Germinal center (tissue), 1 donor: ENCODE measurements at places on chromosomes 5 and 9.

DNA sequence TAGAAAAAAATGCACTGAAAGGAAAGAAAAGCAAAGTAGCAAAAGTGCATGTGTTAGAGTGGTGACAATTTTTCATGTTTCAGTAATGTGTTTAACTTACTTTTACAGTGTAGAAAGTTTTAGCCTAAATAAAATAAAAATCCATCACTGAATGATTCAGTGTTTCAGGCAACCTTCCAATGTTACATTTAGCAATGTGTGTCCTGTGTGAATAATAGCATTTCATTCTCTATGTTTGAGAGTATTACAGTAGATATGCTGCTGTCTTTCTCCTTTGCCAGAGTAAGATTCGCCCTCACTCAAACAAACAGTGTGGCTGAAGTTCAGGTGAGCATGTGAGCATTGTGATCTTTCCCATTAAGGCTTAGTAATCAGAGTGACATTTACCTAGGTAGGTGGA is 171.1 kb downstream of the TARS1 start:
- DNase-seq, result no peak

- no peak for DNase-seq
These were observed 28.2 kb downstream of the C9orf152 start for GRCh38 chr9:110179734-110180133.

DNA sequence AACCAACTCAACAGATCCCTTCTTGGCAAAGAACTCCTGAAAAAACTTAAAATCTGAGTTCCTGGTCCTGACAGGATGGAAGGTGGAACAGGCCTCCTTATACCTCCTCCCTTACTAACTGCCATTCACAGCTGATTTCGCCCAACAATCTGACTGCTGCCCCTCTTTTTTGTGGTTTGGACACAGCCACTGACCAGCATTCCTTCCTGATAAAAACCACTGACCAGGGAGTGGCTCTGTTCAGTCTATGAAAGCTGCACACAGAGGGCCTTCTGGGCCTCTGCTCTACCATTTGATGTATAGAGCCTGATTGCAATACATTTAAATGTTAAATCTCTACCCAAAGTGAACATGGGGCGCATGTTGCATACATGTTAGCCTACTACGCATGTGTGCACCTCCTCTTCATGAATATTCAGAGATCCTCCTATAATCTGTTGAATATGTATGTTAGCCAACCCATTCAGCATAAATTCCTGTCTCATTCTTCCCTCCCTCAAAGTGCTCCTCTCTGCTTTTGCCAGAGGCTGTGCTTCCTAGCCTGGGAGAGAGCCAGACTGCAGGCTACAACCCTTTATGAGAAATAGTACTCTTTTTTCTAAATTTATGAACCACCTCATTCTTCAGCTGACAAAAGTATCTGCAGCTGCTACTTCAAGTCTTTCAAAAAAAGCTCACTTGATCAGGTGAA is 93.7 kb upstream of the MRPS30 start:
- no peak for DNase-seq

DNA sequence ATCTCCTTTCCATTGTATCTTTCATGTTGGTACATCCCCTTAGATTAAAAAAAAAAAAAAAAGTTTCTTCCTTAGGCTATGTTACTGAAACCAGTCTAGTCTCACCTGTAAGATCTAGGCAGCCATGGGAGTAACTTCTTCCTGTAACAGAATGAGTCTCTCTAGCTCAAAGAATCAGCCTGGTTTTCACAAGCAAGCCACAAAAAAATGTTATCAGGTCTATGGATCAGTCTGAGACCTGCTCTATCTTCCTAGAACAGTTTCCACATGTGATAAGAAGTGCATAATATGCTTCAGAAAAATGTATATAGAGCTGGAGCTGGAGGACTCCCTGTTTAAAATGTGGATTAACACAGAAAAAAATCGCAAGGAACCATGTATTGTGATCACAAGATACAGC is 53.8 kb downstream of the ARRDC3 start:
- DNase-seq, result no peak

DNA sequence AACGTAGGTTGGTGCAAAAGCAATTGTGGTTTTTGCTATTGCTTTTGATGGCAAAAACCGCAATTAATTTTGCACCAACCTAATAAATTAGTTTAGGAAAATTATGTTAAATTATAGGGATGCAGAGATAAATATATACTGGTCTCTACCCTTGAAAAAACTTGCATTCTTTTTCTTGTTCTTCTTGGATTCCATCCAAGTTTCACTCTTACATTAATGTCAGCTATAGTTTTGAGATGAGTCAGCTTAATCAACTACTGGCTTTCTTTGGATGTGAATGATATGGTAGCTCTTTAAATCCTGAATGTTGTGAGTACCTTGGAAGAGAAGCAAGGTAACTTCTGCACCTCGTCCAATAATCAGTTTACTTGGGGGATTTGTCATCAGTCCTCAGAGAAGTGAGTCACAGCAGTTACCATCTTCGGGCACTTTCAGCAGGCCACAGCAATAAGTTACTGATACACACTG is 549.0 kb upstream of the ZNF608 start:
- no peak for DNase-seq

- no peak for DNase-seq
These were observed 6.5 kb upstream of the RPS6 start for GRCh38 chr9:19386502-19387044.

DNA sequence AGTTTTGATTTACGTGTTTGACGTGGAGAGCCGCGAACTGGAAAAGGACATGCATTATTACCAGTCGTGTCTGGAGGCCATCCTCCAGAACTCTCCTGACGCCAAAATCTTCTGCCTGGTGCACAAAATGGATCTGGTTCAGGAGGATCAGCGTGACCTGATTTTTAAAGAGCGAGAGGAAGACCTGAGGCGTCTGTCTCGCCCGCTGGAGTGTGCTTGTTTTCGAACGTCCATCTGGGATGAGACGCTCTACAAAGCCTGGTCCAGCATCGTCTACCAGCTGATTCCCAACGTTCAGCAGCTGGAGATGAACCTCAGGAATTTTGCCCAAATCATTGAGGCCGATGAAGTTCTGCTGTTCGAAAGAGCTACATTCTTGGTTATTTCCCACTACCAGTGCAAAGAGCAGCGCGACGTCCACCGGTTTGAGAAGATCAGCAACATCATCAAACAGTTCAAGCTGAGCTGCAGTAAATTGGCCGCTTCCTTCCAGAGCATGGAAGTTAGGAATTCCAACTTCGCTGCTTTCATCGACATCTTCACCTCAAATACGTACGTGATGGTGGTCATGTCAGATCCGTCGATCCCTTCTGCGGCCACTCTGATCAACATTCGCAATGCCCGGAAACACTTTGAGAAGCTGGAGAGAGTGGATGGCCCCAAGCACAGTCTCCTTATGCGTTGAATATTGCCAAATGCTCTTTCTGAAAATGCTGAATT is 850 bp downstream of the RRAGA start:
- DNase-seq, result peak; percentile 18

GRCh38 chr5:139646111-139646510 is 2.0 kb upstream of the CXXC5 start:
- no peak for DNase-seq

- DNase-seq, result no peak
These were observed 3.1 kb upstream of the DOCK8 start for GRCh38 chr9:211557-211956.

- no peak for DNase-seq
These were observed 17.9 kb upstream of the POC5 start for GRCh38 chr5:75734913-75735789.

DNA sequence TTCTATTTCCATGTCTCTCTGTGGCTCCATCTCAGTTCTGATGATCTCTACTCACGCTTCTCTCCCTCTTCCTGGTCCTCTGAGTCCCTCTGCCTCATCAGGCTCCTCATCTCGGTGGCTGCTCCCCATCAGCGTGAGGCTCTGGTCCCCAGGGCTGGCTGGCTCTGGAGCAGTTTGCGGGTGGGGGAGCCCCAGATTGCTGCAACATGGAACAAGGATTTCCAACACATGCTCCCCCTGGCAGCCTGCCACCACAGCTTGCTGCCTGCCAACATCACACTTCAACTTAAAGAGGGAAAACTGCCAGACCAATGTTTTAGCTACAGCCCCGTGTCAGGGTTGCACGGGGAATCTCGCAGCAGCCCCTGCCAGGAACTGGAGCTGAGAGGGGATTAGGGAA is 77.2 kb upstream of the NEK6 start:
- no peak for DNase-seq

GRCh38 chr9:34085581-34086500 is 37.2 kb upstream of the UBAP2 start:
- no peak for DNase-seq

DNA sequence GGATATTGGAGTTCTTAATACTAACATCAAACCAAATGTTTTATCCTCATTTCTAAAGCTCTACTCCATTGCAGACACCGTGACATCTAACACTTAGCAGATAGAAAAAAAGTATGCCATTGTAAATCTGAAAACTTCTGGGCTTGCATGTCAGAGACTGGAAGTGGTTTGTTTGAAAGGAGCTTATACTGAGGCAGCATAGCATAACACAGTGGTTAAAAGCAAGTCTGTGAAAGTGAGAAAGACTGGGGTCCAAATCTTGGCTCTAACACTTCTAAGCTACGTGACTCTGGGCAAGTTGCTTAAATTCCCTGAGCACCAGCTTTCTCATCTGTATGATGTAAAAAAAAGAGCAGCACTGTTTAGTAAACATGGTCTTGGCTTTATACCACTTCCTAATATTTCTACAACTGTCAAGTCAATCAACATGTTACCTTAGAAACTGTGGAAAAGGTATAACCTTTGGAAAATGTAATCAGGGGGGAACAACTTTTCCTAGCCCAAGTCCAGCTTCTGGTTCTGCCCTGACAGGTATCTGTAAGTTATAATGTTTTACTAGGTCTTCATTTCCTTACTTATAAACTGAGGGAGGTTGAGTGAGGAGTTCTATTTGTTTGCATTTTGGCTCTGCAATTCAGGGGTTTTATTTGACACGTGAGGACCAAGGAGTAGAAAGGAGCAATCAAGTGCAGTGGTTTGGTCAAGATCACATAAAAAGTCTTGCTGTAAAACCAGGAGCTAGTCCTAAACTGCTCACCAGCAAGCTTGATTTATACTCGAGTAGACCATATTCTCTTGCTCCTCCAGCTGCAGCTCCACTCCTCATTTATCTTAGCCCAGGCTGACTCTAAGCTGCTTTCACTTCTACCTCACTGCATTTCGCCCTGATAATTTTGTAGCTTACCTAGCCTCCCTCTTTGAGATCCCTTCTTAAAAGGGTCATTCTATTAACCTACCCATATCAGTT is 541.0 kb downstream of the RAB3C start:
- DNase-seq, result no peak

GRCh38 chr9:79592726-79593493 is 21.1 kb downstream of the TLE4 start:
- DNase-seq, result no peak

DNA sequence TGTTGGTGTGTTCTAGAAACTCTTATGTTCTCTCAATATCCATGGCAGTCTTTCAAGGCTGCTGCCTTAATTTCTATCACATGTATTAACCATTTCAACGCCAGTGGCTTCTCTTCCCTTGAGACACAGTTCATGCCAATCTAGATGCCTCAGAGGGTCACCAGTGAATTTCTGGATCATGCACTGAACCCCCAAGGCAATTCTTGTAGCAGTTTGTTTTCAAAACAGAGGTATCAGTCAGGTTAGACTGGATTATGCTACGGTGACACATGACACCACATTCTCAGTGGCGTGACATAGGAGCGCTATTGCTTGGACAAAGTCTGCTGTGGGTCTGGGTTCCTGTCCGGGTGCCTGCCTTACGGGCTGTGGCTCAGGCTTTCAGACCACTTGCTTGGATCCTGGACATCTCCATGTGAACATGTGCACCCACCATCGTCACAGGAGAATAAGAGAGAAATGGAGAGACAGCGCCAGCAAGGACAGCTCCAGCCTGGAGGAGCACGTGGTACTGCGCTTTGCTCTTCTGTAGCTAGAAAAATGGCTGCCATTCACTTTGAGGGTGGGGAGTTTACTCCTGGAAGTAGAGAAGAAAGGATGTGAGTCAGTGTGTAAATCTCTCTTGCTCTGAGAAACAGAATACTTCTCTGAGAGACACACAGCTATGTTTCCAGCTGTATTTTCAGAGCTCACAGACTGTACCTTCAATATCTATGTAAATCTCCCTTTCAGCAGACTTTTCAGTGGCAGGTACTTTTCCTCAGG is 329.3 kb upstream of the ADCY2 start:
- no peak for DNase-seq

DNA sequence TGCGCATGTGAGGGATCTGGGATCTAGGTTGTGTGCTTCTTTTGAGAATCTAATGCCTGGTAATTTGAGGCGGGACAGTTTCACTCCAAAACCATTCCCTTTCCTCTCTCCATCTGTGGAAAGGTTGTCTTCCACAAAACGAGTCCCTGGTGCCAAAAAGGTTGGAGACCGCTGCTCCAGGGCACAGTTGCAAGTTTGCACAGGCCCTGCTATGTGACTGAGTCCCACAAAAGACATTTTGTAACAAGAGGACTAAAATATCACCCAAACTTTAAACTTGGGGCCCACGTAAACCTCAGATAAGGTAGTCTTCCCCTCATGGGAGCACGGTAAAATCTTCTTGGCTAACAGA is 5.8 kb upstream of the ZNF367 start:
- no peak for DNase-seq

DNA sequence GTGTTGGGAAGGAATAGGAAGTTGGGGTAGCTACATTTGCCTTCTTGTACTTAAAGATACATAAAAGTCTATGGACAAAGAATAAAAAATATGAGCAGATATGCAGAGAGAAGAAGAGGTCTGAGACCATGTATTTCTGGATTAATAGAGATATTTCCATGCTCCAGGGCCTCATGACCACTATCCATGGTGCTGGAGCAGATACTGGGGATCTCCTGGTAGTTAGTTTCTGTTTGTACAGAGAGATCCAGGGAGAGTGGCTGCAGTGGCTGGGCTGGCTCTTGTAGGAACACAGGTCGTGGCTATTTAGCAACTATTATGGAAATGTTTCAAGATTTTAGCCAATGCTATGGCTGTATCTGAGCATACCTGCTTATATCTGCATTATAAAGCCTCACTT is 184.2 kb upstream of the TMEM161B start:
- no peak for DNase-seq

- DNase-seq, result no peak
These were observed 354.4 kb downstream of the DIRAS2 start for GRCh38 chr9:90288275-90288639.

DNA sequence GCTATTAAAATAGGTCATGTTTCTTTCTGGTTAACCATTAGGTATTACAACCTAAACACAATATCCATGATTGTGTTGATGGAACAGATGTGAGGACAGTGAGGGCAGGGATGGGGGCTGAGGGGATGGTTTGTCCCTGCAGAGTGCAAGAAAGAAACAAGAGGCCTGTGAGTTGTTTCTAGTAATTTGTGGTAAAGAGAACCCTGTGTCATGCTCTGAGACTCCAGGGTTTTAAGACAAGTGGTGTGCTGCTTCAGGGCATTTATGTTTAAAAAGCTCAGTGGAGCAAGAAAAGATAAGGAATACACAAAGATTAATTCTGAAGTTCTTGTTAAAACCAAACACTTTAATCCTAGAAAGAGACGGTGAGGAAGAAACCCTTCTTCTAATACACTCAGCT is 656.5 kb downstream of the TLE1 start:
- no peak for DNase-seq
